ENCODE measurements at places on chromosomes 2 and 18. TPM values are rescaled to one million over a fixed set of nuclear protein-coding genes. Genes with fewer than 3 reads are reported as not detected.

Gene UGT1A3
- not detected for total RNA-seq

Gene SLC30A3
- not detected for total RNA-seq

Gene FIGLA
- not detected for total RNA-seq

Gene CXCR2
- total RNA-seq = 1.9 TPM

Gene TEKT4
- total RNA-seq = not detected

Gene RETREG2
- 61.9 TPM for total RNA-seq

Gene RBM45
- 7.3 TPM for total RNA-seq

Gene LDLRAD4
- total RNA-seq = 38.3 TPM

Gene SKA1
- total RNA-seq = not detected

Gene ACVR1C
- 12.5 TPM for total RNA-seq

Gene SERPINB2
- not detected for total RNA-seq

Gene STARD6
- not detected for total RNA-seq

Gene TRIM54
- total RNA-seq = 2.5 TPM

DNA sequence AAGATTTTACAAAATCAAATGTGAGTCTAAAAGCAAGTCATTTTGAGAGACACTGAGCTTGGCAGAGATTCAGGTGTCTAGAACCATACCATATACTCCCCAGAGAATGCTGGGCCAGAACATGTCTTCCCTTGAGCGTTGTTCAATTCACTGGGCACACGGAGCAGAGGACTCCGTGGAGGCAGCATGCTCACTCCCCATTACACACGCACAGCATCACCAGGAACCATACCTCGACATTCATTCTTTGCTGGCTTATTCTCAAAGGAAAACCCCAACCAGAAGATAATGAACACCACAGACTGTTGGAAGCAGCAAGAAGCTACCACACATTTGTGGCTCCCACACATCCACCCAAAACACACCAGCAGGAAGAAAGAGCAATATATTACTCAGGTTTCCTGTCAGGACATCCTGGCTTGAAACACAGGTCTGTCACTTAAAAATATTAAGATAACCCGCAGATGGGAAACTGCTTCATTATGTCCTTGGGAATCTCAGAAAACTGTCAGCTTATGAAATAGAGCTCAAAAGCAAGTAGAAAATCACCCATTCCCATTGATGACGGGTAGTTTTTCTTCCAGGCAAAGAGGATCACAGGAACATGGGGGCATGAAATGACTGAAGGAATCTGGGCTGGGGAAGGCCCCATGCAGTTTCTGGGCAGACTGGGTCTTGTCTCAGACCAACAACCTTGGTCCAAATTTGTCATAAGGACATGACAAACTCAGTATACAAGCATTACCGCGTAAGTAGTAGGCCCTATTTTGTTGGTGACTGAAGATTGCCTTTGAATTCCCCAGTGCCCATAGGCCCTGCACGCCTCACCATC lies 46.4 kb downstream of the PCBP1 start:
- DNase-seq = no peak

GRCh38 chr18:3119401-3120341 lies 100.1 kb downstream of the MYOM1 start:
- DNase-seq = no peak

- no peak for DNase-seq
Measured at GRCh38 chr2:67486041-67486796, 89.1 kb downstream of the ETAA1 start.

DNA sequence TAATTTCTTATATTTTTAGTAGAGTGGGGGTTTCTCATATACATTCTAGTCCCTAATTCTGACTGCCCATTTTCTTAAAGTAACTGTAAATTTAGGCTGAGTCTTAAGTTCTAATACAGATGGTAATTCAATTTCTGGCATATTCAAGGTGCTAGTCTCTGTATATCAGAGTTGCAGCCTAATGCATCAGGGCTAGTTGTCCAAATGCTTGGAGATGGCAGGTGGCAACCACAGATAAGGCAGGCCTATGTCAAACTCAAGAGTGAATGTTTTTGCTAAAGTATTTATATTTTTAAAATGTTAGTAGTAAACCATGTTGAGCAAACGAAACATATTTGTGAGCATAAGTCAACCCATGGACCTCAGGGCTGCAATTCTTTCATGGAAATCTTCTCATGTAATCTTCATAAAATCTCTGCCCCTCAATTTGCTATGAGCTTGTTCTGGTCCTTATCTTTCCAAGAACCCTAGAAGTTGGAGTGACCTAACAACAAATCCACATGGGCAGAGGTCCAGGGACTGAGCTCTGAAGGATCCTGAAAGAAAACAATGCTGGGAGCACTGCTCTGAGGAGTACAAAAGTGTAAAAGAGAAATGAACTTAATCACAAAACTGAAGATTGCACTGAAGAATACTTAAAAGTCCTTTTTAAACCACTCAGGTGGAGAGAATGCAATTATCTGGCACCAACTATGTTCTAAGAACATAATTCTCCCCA lies 27.3 kb upstream of the DSC2 start:
- DNase-seq = no peak

DNA sequence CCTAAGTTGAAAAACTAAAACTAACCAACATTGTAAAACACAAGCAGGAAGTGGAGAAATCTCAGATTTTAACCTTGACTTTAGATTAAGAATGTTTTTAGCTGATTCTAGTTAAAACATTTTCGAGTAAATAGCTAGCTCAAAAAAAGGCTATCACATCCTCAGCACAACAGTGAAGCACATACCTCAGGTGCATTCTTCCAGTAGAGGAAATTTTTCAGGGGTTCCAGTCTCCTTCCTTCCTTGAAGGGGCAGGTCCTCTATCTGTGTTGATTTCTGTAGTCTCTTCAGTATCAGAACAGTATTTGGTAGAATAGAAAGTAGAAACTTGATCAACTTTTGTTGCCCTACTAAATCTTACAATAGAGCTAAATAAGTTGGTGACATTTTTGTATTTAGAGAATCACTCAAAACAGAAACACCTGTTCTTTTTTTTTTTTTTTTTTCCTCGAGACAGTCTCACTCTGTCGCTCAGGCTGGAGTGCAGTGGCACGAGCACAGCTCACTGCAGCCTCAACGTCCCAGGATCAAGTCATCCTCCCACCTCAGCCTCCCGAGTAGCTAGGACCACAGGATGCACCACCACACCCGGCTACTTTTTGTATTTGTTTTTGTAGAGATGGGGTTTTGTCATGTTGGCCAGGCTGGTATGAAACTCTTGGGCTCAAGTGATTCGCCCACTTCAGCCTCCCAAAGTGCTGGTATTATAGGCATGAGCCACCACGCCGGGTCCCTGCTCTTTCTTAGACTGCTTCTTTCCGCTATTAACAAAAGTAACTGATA lies 6.9 kb upstream of the GPR155 start:
- no peak for DNase-seq

DNA sequence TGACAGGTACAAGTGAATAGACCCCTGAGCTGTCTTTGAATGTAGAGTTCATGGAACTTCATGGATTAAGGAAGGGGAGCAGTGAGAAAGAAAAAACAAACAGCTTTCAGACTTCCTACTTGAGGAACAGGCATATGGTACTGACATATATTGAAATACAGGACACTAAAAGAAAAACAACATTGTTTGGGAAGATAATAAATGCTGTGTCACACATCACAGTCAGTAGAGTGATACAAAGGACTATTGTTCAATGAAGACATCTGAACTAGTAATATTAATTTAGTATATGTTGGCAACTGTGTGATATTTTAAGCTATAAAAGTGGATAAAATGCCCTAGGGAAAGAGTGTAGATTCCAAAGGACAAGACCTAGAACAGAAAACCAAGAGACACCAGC lies 3.3 kb downstream of the DSC2 start:
- DNase-seq = no peak

- DNase-seq = no peak
Measured at GRCh38 chr2:216880509-216881184, 20.8 kb upstream of the TNP1 start.

- no peak for DNase-seq
Measured at GRCh38 chr18:55343396-55344073, 244.5 kb downstream of the TCF4 start.

GRCh38 chr2:138007431-138007830 lies 43.2 kb downstream of the HNMT start:
- no peak for DNase-seq

DNA sequence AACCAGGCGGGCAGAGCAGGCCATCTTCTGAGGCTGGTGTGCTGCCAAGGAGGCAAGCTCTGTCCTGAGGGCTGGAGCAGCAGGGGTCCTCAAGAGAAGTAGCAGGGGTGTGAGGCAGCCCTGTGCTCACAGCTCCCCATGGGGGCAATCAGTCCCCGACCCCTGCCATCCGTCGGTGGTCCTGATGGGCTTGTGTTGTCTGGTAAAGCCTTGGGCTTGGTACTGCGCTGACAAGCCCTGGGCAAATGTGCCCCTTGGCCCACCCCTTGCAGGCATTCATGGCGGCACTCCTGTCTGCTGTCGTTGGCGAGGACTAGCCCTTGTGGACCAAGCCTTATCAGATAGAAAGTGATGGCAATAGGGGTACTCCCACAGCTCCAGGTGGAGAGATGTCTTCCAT lies 22.6 kb upstream of the SCLY start:
- DNase-seq = no peak

- no peak for DNase-seq
Measured at GRCh38 chr2:31312898-31313297, 78.9 kb downstream of the EHD3 start.

GRCh38 chr2:190344276-190344827 lies 963 bp downstream of the INPP1 start:
- DNase-seq = no peak

DNA sequence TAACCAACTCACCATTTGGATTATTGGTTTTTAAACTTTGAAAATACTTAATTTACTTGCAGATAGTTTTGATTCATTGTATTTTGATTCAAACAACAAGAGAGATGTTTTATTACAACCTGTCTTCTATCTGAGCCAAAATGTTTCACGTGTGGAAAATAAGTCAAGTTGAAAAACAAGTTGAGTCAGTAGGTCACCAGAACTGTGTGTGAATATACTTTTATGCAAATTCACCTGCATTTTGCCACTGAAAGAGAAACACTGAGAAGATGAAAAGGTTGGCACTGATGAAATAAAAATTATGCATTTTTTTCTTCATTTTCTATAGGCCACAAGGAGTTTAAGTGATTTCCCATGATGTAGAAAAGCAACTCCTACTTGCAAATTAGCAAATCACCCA lies 68.3 kb downstream of the ICOS start:
- no peak for DNase-seq

DNA sequence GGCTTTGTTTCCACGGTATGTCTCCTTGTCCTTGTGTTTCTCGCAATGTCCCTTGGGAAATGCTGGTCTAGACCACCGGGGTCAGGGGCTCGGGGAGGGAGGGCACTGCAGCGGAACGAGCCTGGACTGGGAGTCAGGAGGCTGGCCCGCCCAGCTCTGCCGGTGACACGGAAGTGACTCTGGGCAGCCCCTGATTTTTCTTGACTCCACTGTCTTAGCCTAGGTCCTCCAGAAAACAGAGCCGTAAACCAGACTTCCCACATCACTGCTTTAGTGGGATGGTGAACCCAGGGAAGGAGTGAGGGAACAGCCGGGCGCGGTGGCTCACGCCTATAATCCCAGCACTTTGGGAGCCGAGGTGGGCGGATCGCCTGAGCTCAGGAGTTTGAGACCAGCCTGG lies 144.2 kb downstream of the ASB1 start:
- no peak for DNase-seq

DNA sequence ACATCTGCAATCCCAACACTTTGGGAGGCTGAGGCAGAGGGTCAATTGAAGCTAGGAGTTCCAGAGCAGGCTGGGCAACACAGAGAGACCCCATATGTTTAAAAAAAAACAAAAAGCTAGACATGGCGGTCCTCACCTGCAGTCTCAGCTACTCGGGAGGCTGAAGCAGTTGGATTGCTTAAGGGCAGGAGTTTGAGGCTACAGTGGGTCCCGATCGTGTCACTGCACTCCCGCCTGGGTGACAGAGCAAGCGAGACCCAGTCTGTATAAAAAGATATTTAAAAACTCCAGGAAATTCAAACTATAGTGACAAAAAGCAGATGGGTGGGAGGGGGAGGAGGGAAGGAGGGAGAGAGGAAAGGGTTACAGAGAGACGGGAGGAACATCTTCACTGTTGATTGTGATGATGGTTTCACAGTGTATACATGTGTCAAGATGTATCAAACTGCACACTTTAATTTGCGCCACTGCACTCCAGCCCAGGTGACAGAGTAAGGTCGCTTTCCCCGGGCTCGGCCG lies 942 bp upstream of the ZNF236 start:
- no peak for DNase-seq

- no peak for DNase-seq
Measured at GRCh38 chr2:215452725-215453124, 16.9 kb upstream of the FN1 start.

GRCh38 chr2:169895294-169895985 lies 68.2 kb downstream of the UBR3 start:
- no peak for DNase-seq

GRCh38 chr2:172588931-172589330 lies 33.0 kb downstream of the PDK1 start:
- no peak for DNase-seq

DNA sequence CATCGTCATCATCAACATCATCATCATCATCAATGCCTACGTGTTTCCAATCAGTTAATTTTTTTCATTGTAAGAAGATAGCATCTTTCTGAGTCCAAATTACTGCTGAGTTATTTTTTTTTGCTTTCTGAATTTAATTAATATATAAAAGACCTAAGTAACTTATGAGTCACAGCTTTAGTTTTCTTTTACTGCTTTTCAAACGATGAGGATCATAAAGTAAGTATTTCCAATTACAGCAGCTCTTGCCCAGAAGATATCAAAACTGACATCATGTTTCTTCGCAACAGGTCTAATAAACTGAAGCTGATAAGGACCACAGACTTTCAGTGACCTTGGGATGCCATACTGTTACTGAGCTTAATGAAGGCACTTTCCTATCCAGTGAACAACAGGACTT lies 442.2 kb downstream of the DSEL start:
- no peak for DNase-seq

DNA sequence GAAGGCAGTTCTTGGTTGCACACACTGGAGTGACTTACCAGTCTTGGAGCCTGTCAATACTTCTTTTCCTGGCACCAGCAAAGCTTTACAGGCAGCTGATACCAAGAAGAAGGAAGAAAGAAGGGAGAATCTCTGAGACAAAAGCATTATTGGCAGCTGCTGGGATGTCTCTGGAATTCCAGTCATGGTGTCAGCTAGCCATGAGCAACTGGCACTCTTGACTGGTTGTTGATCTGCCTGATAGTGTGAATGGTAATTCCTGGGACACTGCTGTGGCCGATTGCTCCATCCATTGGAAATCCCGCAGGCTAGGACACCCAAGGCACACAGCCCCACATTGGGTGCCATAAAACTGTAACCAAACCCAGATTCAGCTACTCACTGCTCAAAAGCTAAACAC lies 17.8 kb upstream of the SPAG16 start:
- DNase-seq = no peak

DNA sequence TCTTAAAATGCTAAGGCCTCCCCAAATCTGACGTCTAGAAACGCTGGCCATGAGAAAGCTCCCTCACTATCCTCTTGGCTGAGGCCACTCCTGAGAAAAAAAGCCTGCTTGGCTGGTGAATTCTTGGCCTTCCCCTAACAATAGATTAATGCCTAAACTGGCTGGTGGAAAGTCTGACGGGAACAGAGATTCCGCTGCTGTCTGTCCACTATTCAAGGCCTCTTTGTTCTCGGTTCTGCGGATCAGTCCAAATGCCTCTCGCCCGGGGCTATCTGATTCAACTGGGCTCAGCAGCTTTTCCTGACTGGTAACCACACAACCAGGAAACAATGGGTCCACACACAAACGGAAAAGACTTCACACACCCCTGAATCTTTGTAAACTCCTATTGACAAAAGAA lies 27.2 kb downstream of the PXDN start:
- peak; percentile 22 for DNase-seq

- DNase-seq = no peak
Measured at GRCh38 chr2:28608500-28609424, 112.9 kb downstream of the PLB1 start.

GRCh38 chr2:60488291-60488690 lies 65.2 kb downstream of the BCL11A start:
- no peak for DNase-seq

All from omental fat pad (tissue), 4 donors.